H1 (cell line): ENCODE measurements at places on chromosomes 12 and 14. TPM values are rescaled to one million over a fixed set of nuclear protein-coding genes. Genes with fewer than 3 reads are reported as not detected.

The DCN gene
- total RNA-seq: not detected in 2 replicates

The KLHL33 gene
- total RNA-seq: 0.11 TPM in 1 of 2 replicates, not detected in the other

DNA sequence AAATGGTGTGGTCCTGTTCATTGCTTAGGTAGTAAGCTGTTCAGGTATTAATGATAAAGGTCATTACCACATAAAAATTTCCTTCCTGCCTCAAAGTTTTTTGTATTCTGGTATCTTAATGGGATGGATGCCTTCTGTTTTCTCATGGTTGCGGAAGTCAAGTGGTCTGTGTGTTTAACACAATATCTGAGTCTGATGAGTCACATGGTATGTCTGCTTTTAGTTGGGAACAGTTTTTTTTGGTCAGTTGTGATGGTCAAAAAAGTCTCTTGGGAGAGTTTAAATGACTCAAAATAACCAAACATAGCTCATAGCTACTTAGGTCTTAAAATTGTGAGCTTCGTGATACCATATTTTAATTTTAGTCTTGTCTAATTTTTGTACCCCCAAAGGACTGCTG is 40.7 kb downstream of the STK38L start:
- H3K4me3 ChIP-seq: no peak overlapping the region
- H3K27me3 ChIP-seq: no peaks in the 10 kb centered on the region
- no peak for DNase-seq
- H3K27ac ChIP-seq: no peak overlapping the region

- no peak for DNase-seq
- no peak overlapping the region for H3K27ac ChIP-seq
- no peaks in the 10 kb centered on the region for H3K36me3 ChIP-seq
- no peak overlapping the region for H3K4me3 ChIP-seq
Observed at GRCh38 chr12:120684523-120684932, 2.4 kb upstream of the MLEC start.

- H3K4me1 ChIP-seq: peaks cover 2% of the 10 kb centered on the region
- no peak overlapping the region for H3K4me3 ChIP-seq
- H3K27ac ChIP-seq: no peak overlapping the region
- H3K27me3 ChIP-seq: no peaks in the 10 kb centered on the region
- H3K36me3 ChIP-seq: no peaks in the 10 kb centered on the region
- no peak for DNase-seq
Observed at GRCh38 chr14:63848890-63849289, 3.9 kb upstream of the SYNE2 start.

- H3K27ac ChIP-seq: no peak overlapping the region
- no peaks in the 10 kb centered on the region for H3K27me3 ChIP-seq
- DNase-seq: no peak
- no peaks in the 10 kb centered on the region for H3K4me1 ChIP-seq
- H3K4me3 ChIP-seq: no peak overlapping the region
- no peaks in the 10 kb centered on the region for H3K36me3 ChIP-seq
Observed at GRCh38 chr14:65531148-65531547, 118.6 kb downstream of the FUT8 start.

- H3K4me3 ChIP-seq: no peak overlapping the region
- H3K36me3 ChIP-seq: no peaks in the 10 kb centered on the region
- H3K4me1 ChIP-seq: no peaks in the 10 kb centered on the region
- no peak overlapping the region for H3K27ac ChIP-seq
- peaks cover 1% of the 10 kb centered on the region for H3K27me3 ChIP-seq
Observed at GRCh38 chr12:22821985-22822384, 197.0 kb downstream of the ETNK1 start.

DNA sequence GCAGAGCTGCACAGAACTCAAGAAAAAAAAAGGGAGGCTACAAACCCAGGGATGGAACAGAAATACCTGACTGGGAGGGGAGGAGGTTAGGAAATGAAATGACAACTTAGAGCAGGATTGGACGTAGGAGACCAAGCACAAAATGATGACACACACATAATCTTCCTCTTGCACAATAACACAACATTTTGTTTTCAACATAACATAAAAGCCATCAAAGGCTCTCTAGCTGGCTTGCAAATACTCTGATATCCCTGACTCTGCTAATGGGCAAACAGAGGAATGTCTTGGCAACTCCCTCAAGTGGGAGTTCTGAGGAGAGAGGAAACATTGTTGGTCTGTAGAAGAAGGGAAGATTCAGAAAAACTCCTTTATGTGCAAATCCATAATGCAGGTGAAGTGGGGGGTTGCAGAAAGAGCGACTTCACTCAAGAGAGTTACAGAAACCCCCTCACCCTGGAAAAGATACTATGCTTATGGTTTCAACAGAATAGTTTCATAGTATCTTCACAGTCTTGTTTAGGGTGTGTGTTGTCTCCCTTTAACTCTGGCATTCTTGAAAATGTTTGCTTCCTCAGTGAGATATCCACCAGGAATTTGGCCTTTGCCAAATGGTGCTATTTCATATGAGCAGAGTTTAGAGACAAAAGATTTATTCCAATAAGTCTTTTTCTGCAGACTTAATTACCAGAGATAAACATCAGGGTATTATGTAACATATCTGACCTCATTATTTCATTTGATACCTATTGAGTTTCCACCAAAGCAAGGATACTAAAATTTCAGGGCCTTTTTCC is 43.8 kb upstream of the LTBP2 start:
- no peak overlapping the region for H3K27ac ChIP-seq
- H3K4me3 ChIP-seq: no peak overlapping the region
- H3K36me3 ChIP-seq: peaks cover 4% of the 10 kb centered on the region; the same call in 1 of the 2 replicates
- no peaks in the 10 kb centered on the region for H3K27me3 ChIP-seq
